ENCODE measurements at places on chromosomes 12 and 14.
A peak's percentile ranks its signal among the peaks of the same experiment; 100 is the strongest.

DNA sequence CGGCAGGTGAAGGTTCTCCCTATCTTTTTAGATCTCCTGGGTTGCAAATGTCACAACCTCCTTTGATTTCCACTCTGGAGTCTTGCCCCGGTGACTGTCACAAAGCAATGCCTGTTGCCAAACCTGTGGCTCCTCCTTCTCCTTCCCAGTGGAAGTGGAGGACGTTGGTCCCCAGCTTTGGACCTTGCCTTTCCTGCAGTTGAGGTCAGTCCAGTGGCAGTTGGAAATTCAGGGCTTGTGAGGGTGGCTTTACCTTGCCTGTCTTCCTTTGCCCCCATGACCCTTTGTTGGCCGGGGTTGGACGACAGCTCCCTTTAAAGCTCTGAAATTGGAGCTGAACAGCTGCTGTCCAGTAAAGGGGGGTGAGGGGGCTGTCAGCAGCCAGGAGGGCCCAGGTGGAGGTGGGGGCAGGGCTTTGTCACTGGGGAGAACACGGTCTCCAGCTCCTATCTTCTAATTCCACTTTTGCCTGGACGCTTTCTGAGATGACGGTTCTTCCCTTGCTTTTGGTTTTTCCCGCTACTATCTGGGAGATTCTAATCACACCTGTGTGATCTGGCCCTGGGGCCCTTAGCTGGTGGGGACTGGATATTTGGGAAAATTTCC lies 4.1 kb downstream of the TEAD4 start:
- no peak for DNase-seq

DNA sequence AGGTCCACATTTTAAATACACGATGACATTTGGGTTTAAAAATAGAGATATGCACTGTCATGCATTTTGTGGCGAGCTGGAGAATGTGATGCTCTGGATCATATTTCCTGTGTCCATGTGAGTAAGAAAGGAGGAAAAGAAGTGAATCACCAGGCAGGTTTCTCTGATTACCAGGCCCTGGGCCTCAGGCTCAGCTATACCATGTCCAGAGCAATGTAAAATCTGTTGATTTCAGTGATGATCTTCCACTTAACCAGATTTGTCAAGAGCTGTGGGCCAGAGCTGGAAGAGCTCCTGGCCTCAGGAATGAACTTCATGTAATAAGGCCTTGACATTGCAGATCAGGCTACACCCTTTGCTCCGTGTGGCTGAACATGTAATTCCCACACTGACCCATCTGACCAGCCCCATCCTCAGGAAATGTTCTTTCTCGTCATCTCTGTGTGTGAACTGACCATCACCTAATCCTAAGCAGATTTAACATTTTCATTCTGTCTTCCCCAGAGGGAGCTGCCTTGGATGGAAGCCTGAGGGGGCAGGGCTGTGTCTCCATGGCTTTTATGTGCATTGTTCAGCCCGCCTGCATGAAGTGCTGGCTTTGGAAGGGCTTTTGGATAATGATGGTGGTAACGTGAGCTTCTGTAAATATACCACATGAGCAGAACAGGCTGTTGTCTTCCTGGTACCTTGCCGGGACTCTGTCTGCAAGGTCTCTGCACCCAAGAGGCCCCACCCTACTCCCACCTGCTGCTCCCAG lies 54.5 kb downstream of the CRACR2A start:
- no peak for DNase-seq

GRCh38 chr12:55957106-55957859 lies 8.6 kb downstream of the PMEL start:
- DNase-seq, result no peak

DNA sequence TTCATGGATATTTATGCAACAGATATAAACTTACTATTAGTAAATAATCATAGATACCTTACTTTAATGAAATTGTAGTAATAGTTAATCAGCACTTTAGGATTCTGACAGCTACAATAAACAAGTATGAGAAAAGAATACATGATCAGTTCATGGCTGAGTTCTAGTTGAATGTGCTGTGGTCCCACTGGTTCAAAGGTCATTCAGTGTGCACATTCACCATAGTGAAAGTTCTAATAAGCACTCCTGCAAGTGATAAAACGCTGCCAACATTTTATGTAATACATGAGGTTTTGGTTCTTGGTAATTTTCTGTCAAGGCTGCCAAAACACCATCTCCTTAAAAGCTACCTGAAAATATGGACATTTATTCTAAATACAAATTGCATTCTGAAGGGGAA lies 92.6 kb downstream of the NUMB start:
- DNase-seq, result no peak

GRCh38 chr12:71440345-71440762 lies 756 bp downstream of the LGR5 start:
- DNase-seq, result no peak

GRCh38 chr14:67583711-67584644 lies 16.1 kb downstream of the PIGH start:
- DNase-seq, result peak; percentile 66

Measured in inflammatory macrophage treated with lipopolysaccharide for 1 hour (primary cell).